Hippocampal formation (tissue), 2 donors: ENCODE measurements at places on chromosomes 6 and 20.

DNA sequence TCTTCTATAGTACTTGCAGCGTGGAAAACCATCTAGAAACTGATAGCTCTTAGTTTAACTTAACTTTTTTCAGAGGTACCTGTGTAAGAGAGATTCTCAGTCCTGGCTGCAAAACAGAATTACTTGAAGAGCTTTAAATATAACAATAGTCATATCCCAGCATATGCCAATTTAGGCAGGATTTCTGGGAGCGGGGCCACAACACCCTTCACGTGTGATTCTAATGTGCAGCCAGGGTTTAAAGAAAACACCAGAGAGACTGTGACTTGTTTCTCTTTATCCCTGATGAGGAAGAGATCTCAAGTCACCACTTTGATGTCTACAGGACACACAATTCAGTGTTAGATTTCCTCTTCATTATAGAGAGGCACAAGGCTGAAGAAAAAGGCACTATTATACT, 103.7 kb downstream of the PDSS2 start:
- no peak for DNase-seq

GRCh38 chr6:123524781-123525180, 112.0 kb downstream of the TRDN start:
- no peak for DNase-seq

GRCh38 chr6:32050562-32050961, 12.3 kb downstream of the CYP21A2 start:
- DNase-seq = no peak

DNA sequence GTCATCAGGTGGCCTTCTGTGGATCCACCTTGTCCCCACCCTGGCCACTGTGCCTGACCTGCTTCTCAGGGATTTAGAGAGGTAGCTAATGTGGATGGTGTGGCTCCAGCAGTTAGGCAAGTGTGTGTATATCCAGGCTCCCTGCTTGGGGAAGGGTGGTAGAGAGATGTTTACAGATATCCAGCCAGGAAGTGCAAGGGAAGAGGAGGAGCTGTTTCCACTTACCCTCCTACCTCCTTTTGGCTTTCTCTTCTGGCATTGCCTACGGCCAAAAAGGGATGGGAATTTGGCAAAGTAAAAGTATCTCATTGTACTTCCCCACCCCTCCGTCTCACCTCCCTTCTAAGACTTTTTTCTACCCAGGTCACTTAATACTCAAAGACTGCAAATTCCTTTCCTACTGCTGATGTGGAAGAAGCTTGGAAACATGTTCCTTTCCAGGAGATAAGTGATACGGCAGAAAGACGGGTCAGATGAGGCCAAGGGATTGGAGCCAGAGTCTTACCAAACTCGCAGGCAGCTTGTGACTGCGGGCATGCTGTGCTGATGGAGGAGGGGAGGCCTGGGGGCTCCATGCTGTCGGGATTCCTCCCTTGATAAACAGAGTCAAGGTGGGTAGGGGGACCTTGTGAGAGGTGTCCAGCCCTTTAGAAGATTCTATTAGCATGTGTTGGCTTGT, 253.4 kb downstream of the PRL start:
- no peak for DNase-seq

DNA sequence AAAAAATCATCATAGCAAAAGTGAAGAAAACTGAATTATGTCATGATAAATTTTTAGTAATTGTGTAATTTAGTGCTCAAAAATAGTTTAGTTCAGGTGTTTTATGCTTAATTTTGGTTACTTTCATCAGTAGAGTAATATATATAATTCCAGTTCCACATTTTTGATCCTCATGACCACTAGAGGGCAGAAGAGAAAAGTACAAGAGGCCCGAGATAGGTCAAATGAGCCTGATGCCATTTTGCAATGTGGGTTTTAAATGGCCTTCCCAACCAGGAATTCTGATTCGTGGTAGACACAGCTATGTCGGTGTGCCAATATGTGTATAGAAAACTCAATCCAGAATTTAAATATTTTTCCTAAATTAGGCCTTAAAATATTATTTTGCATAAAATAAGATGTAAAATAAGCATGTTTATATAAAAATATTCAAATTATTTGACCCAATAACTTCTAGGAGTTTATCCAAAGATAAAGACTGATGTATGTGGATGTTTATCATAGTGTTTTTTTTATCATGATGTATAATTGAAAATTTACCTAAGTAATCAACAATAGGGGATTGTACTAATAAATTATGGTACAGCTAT, 159.7 kb upstream of the RPS6KA2 start:
- DNase-seq = no peak

DNA sequence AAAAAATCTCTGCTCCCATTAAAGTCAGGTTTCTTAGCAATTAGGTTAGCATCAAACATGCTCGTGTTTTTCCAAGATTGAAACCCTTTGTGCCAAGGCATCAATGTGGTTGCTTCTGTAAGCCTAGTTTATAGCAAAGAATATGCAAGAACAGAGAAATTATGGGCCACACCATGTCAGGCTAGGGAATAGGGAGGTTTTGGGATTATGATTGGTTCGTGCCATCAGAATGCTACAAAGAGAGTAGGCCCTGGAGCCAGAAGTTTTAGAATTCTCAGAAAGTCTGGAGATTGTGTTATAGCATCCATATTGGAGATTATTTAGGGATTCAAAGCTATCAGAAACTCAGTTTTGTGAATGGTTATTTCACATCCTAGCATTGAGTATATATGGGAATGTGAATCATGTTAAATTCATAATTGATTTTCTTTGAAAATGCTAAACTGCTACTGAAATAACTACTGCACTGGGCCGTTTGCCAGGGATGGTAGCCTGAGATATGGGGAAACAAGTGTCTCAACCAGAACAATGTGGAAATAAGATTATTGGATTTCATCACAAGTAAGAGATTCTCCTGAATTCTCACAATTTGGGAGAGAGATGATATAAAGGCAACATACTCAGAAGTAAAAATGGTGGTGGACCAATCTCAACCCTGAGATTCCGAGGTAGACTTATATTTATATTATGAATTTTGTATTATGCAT, 45.3 kb downstream of the ZNF292 start:
- no peak for DNase-seq

GRCh38 chr6:154653853-154654252, 79.4 kb upstream of the SCAF8 start:
- DNase-seq = no peak

DNA sequence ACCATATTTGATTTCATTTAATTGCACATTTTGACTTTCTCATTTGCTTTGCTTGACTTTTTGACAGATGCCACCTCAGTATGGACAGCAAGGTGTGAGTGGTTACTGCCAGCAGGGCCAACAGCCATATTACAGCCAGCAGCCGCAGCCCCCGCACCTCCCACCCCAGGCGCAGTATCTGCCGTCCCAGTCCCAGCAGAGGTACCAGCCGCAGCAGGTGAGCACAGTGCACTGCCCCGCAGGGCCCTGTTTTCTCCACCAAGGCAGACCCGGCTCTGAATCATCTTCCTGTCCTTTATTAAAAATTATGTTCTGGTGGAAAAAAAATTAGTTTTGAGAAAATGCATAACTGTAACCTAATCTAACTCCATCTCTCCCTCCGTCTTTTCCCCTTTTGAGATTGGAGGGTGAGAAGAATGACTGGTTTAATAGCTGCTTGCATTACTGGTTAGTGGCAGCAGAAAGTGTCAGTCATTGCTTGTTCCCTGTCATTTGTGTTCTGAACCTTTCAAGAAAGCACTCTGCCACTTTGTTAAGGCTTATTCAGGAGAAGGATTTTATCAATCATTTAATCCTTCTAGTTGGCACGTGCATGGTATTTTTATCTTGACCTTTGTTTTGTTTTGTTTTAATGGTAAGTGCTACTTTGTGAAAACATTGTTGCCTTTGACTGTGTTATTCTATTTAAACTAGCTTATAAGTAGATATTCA, 124.3 kb downstream of the ARID1B start:
- DNase-seq = no peak

GRCh38 chr6:36340618-36341454, 4.1 kb upstream of the BNIP5 start:
- peak; percentile 43 for DNase-seq

- DNase-seq = no peak
Measured at GRCh38 chr20:44464514-44464913, 11.2 kb upstream of the TTPAL start.

GRCh38 chr20:17556837-17557674, 12.8 kb upstream of the DSTN start:
- DNase-seq = no peak

DNA sequence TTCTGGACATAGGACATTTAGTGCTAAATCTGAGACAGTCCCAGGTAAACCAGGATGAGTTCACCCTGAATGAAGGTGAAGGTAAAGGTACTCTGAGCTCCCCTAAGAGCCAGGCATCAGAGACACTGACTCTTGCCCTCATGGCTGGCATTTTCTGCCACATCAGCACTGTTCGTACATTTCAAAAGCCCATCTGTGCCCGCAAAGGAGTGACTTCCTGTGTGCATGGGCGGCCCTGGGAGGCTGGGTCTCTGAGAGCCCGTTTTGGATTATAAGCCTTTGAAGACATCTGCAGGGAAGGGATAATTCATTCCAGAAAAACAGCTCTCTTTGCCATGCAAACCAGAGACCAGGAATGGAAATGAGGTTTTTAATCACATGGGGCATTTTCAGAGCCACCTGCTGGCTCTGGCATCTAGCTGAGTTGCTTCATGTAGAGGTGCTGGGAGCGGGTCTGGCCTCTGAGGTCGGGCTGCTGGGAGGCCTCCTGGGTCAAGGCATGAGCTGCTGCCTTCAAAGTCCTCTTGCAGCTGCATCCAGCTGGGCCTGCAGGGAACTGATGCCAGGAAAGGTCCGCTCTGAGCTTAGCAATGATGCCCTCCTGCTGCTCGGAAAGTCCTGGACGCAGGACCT, 348.3 kb downstream of the DHX35 start:
- DNase-seq = peak; percentile 8

DNA sequence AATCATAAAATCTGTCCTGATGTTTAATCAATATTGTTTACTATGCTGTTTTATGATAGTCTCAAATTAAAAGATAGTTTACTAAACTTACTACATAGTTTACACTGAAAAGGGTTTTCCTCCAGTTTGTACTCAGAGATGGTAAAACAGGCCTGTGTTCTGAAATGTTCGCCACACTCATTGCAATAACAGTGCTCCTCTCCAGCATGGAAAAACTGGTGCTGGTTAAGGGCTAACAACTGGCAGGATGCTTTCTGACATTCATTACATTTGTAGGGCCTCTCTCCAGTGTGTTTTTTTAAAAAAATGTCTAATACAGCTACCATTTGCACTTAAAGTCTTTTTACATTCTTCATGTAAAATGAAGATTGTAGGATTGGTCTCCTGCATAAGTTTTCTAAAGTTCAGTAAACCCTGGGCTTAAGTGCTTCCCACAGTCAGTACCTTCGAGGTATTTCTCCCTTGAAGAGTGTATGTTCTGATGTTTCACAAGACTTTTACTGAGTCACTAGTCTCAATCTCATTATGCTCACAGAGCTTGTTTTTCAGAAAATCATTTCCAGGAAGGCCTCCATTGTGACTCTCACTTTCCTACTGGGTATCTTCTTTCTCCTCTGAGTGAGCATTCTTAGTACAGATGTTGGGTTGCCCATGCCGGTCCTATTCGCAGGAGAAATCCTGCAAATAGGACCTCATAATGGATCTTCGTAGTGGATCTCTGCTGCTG, 8.7 kb upstream of the ZSCAN12 start:
- DNase-seq = no peak

DNA sequence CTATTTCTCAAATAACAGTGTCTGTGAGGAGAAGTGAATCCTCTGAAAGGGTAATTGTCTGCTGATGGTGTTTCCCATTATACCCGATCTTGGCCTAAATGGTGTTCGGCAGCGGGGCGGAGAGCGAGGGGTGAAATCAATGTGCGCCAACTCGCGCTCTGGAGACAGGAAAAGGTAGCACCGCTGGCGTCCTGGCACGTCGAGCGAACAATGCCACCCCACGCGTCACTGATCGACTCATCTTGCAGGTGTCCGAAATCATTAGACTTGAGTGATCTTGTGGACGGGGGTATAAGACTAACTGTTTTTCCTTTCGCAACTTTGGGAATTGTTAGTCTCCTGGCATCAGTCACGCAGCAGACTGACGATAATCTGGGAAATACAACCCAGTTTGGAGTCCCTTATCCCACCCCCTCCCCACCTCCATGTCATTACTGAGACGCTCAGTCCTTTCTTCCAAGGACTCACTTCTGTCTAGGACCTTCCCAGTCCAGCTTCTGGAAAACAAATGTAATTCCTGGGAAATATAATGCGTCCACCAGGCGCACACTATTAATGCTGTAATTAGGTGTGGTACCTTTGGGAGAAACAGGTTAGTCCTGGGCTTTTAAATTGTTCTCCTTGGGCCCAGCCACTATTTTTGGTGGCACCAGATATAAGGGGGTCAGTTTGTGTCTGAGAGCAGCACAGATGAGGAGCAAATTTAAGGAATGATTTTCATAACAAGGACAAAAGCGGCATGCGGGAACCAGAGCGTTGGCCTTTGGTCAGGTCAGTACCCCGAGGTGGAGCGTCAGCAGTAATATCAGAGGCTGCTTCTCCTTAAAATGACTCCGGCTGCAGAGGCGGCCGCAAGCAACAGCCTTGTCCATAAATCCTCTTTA, 2.3 kb downstream of the LINC00237 start:
- no peak for DNase-seq

GRCh38 chr6:37210313-37210968, 40.5 kb downstream of the PIM1 start:
- peak; percentile 66 for DNase-seq

- peak; percentile 52 for DNase-seq
Measured at GRCh38 chr6:16239798-16240123, 1.4 kb downstream of the GMPR start.

GRCh38 chr6:6458172-6458571, 130.3 kb upstream of the LY86 start:
- DNase-seq = no peak

DNA sequence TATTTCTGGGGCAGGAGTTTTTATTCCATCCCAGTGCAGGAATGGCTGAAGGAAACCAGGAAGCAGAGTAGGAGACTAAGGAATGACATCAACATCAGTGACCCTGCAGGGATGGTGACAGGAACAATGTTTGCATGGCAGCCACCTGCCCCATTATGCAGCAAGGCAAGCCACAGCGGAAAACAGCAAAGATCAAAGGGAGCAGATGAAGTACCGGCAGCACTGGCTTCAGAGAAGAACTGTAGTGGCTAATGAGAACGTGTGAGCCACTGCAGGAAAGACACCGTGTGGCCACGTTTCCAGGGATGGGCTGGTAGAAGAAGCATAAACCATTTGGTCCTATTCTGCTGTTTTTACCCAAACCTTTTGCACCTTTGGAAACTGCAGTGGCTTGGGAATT, 52.9 kb upstream of the TAB2 start:
- no peak for DNase-seq

GRCh38 chr6:79494841-79495240, 42.4 kb downstream of the LCA5 start:
- DNase-seq = no peak
